ENCODE measurements at places on chromosomes 6 and 20. TPM values are rescaled to one million over a fixed set of nuclear protein-coding genes. Genes with fewer than 3 reads are reported as not detected.

The TMEM244 gene
- total RNA-seq, result not detected

The TCP11 gene
- not detected for total RNA-seq

The C6orf118 gene
- total RNA-seq, result not detected

The ANGPT4 gene
- not detected for total RNA-seq

The F13A1 gene
- total RNA-seq, result not detected

The GNAS-AS1 gene
- total RNA-seq, result 0.64 TPM

The TSBP1 gene
- not detected for total RNA-seq

The PRSS16 gene
- not detected for total RNA-seq

The SERPINB6 gene
- 36.2 TPM for total RNA-seq

The SRPK1 gene
- total RNA-seq, result 163 TPM

The PPP1R3G gene
- total RNA-seq, result 0.05 TPM

Data from activated CD4-positive, alpha-beta T cell treated with anti-CD3 and anti-CD28 coated beads, Interleukin-2, amount 10 ng/mL, durations not matched to agents 24 days and 14 days (primary cell).